CD4-positive, alpha-beta T cell treated with Interleukin-21 for 1 hour (primary cell): ENCODE measurements at places on chromosomes 3 and 15.

DNA sequence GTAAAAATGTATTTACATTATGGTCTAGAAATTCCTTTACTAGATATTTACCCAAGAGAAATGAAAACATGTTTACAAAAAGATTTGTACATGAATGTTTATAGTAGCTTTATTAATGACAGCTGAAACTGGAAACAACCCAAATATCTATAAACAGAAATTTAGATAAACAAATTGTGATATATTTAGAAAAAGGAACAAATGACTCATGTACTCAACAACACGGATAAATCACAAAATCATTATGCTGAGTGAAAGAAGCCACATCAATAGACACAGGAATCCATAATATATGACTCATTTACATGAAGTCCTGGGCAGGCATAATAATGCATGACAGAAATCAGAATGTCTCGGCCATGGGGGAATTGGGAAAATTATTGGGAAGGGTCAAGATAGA lies 1020.2 kb downstream of the SQOR start:
- no peak for DNase-seq

- DNase-seq, result no peak
Observed at GRCh38 chr3:46282696-46283095, 40.4 kb downstream of the CCR3 start.

DNA sequence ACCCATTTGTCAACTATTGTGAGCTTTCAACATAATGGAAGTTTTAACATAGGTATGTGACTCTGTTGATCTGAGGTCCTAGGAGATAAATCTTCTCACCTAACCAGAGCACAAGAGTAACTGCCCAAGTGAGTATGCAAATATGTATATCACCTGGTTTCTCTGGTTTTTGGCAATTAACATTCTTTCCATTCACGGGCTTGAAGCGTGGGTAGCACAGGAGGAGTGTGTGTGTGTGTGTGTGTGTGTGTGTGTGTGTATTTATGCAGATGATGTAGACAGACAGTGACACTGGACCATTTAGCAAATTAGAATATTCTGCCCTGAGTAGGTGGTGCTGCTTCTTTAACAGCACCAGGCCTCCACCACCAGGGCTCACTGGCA lies 15.0 kb downstream of the EPHB1 start:
- no peak for DNase-seq

GRCh38 chr3:72080095-72080494 lies 295.1 kb upstream of the PROK2 start:
- no peak for DNase-seq

- DNase-seq, result no peak
Observed at GRCh38 chr3:197959500-197959890, 522 bp upstream of the LMLN start.

GRCh38 chr3:140238646-140239314 lies 303.8 kb downstream of the CLSTN2 start:
- no peak for DNase-seq

- no peak for DNase-seq
Observed at GRCh38 chr3:44883999-44884431, 9.6 kb downstream of the TGM4 start.

GRCh38 chr3:194937882-194938321 lies 252.2 kb downstream of the FAM43A start:
- DNase-seq, result no peak

DNA sequence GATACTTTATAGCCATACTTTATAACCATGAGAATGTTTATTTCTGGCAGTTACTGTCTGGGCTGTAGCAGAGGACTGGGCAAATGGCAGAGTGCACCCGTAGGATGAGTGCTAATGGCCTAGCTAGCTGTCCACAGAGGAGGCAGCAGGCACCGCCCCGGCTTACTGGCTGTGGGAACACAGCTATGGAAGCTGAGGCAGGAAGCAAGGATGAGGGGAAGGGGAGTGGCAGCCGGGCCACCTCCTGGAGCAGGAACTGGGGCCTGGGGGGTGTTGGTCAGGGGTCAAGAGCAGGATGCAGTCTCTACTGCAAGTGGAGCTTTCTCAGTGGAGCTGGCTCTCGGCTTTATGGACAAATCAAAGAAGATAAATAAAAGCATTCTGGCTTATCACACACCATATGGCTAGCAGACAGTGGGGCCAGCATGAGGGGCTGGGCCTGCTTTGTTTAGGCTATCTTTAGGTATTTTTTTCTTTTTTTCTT lies 316.8 kb upstream of the CTDSPL start:
- DNase-seq, result no peak

GRCh38 chr15:34818526-34818925 lies 23.2 kb upstream of the ACTC1 start:
- DNase-seq, result no peak

GRCh38 chr3:32443478-32443877 lies 51.8 kb downstream of the CMTM7 start:
- no peak for DNase-seq

GRCh38 chr3:69944931-69945493 lies 54.5 kb upstream of the SAMMSON start:
- no peak for DNase-seq

DNA sequence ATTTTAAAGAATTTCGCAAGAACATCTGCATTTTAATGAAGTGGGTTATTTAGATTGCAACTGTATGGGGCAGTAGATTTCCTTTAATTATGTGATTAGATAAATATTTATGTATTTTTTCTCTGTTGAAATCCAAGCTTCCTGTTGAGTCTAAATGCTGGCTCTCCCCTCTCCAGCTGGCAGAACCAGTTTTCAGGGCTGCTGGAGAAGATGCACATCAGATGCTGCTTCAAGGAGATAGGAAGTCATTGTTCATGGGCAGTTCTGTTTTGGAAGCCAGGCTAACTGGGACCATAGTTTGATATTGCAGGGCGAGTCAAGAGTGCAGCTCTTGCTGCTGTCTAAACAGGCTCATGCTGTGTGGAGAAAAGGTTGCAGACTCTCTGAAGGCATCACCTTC lies 97.4 kb downstream of the SLC9A9 start:
- DNase-seq, result no peak

GRCh38 chr15:38421069-38421690 lies 32.7 kb upstream of the FAM98B start:
- DNase-seq, result no peak

GRCh38 chr3:74403307-74403706 lies 211.2 kb downstream of the CNTN3 start:
- no peak for DNase-seq

- no peak for DNase-seq
Observed at GRCh38 chr3:54966979-54967378, 39.1 kb upstream of the LRTM1 start.

DNA sequence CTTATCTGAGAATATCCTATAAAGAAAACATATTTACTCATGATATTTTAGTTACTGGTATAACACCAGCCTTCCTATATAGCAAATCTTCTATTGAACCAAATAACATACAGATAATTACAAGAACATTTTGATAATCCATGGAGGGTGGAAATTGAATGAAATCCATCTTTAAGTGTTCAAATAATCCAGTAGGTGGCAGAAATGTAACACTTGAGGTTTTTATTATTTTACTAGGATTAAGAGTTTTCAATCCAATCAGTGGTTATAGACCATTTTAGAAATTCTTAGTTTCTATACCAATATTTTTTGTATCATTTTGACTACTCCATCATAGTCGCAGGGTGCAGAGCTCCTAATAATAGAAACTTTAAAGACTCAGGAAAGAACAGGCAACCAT lies 101.9 kb upstream of the KCNH8 start:
- no peak for DNase-seq

DNA sequence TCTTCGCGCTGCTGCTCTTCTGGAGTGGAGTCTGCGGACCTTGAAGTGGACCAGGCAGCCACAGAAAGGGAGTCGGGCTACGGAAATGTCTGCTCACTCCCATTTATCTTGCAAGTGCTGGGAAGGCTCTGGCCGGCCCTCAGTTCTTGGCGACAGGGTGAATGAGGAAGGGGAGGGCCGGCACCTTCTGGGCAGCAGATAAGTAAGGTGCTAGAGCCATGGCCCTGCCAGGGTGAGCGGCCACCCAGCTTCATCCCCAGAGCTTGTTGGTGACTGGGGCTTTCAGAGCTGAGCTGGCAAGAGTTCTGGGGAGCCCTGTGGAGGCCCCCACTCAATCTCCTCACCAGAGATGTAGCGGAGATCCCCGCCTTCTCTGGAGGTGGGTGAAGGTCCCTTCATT lies 103.5 kb downstream of the ASB7 start:
- no peak for DNase-seq

DNA sequence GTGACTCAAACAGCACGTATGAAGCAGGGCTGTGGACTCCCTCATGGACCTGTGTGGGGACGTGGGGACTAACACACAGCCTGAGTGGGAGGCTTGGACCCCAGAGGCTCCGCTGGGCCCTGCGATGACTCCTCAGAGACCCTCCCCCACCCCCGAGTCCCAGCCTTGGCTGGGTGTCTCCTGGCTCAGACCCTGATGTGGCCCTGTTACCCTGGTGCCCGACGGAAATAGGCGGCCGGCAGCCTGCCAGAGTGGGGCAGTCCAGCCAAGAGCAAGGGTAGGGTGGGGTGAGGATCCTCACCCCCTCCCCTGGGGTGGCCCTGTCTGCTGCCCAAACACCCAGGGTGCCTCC lies 15.3 kb downstream of the TNK2 start:
- no peak for DNase-seq

DNA sequence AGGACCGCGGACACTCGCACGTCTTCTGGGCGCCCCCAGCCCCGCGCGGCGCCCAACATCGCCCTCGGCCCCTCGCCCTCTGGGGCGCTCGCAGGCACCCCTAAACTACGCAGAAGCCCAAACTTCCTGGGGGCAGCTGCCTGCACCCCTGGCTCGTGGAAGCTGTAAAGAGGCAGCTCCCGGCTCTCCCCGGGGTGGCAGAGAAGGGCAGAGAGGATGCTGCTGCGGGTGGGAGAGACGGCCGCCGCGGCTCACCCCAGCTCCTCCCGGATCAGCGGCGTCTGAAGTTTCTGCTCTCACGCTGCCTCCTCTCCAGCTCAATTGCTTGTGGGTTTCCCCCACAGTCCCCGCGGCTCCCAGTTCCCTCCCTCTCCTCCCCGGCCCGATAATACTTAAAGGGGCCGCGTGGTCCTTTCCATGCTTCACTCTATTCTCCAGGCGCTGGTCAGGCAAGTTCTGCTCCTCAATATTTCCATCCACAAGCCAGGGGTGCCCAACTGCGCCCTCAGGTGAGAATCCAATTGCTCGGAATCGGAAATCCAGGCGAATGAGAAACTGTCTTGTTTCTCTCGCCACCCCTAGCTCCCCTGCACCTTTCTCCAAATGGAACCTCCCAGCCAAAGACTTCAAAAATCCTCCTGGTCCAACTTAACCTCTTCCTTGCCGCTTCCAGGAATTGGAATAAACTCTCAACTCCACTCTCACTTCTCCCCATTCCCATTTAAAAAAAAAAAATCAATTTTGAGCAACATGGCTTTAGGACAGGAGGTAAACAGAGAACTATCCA lies 748.5 kb downstream of the ROBO1 start:
- DNase-seq, result no peak

- DNase-seq, result no peak
Observed at GRCh38 chr3:158109295-158109803, 540 bp upstream of the RSRC1 start.

- no peak for DNase-seq
Observed at GRCh38 chr3:152280539-152280938, 11.8 kb downstream of the MBNL1 start.

GRCh38 chr3:99315896-99316295 lies 322.5 kb upstream of the COL8A1 start:
- DNase-seq, result no peak

GRCh38 chr15:40010686-40011085 lies 28.3 kb downstream of the SRP14 start:
- DNase-seq, result no peak

- DNase-seq, result no peak
Observed at GRCh38 chr15:64112073-64112772, 16.4 kb downstream of the SNX1 start.

DNA sequence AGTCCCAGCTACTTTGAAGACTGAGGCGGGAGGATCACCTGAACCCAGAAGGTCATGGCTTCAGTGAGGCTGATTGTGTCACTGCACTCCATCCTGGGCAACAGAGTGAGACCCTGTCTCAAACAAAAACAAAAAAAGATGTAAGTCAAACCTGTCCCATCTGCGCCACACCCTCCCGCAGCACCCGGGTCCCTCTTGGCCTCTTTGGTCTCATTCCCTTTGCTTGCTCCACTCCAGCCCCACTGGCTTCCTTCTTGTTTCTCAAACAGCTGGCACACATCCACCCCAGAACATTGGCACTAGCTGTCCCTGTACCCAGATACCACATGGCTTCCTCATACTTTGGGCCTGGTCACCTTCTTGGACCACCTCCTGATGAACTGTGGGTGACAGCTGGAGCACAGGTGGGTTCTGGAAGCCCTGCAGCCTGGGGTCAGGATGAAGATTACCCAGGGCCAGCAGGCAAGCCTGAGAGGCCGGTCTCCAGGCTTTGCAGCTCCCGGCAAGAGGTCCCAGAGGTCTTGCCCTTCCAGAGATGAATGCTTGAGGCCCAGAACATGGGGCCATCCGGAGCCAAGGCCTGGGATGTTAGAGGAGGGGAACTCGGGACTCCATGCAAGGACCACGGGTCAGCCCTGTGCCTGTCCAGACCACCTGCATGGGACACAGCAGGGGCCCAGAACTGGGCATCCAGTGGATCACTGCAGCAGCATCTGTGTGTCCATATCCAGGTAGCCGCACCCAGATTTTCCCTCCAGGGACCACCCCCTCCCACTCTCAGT lies 10.9 kb upstream of the GATA2 start:
- no peak for DNase-seq

DNA sequence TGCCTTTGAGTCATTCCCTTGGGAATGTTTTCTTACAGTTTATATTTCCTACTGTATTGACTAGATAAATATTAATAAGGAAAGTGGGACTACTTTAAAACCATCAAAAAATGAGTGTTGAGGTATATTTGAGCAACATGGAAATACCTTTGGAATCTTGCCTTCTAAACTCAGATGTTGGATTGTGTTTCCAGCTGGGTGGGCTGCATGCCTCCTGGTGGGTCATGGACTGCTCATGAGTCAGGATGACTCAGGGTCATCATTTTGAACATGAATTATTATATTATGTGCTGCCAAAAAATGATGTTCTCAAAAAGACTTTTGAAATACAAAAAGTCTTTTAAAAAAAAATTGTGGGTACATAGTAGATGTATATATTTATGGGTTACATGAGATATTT lies 41.1 kb upstream of the APH1B start:
- no peak for DNase-seq
